LoVo (cell line): ENCODE measurements at places on chromosomes 4 and X.

- peak; percentile 79 for DNase-seq
Observed at GRCh38 chr4:74874753-74875367, 58.1 kb upstream of the PARM1 start.

DNA sequence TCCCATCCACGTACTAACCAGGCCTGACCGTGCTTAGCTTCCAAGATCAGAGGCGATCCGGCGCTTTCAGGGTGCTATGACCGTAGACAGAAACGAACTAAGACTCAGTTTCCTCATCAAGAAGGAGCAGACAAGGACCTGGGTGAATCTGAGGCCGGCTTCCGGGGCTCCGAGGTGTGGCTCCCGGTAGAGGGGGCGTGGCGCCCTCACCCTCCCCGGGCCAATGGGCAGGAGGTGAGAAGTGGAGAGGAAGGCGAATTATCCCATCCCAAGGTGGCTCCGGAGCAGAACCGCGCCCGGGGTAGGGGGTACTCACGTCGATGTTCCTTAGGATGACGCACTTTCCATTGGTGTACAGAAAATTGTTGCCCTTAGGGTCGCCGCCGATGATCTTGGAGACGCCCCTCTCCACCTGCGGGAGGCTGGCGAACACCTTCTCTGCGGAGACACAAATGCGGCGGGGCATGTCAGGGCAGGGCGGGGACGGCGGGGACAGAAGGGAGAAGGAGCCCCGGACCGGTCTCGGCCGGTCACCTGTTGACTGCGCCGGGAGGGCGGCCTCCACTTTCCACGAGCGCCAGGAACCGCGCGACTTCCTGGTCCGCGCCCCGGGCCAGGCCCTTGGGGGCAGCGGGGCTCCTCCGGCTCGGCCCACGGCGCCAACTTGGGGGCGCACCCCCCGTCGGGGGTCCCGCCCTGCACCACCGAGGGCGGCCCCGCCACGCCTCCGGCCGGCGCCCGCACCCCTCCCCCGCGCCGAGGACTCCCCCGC lies 616 bp downstream of the WDR1 start:
- peak; percentile 68 for DNase-seq

GRCh38 chr4:99634742-99635360 lies 22.8 kb downstream of the C4orf54 start:
- no peak for DNase-seq

- DNase-seq, result no peak
Observed at GRCh38 chr4:171334549-171334948, 478.7 kb upstream of the GALNTL6 start.

DNA sequence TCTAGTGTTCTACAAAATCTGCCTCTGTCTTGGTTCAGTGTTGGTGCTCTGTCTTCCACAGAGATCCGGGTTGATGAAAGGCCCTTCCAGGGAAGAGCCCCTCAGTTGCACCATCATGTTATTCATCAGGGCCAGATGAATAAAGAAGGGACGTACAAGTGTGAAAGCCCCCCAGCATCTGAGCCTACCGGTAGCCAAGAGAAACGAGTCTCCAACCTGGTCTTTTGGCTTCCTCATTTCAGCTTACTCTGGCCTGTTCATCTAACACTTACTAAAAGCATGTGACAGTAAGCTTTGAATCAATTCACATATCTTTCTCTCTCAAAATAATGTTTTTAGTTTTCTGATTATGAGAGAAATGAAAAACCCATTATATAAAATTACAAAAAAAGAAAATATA lies 19.2 kb downstream of the MEPE start:
- no peak for DNase-seq

- DNase-seq, result no peak
Observed at GRCh38 chrX:37468124-37468739, 103.2 kb upstream of the LANCL3 start.

GRCh38 chr4:75683482-75684155 lies 10.4 kb upstream of the G3BP2 start:
- DNase-seq, result no peak
